Endothelial cell (in vitro differentiated cells): ENCODE measurements at places on chromosomes 7 and 10.

DNA sequence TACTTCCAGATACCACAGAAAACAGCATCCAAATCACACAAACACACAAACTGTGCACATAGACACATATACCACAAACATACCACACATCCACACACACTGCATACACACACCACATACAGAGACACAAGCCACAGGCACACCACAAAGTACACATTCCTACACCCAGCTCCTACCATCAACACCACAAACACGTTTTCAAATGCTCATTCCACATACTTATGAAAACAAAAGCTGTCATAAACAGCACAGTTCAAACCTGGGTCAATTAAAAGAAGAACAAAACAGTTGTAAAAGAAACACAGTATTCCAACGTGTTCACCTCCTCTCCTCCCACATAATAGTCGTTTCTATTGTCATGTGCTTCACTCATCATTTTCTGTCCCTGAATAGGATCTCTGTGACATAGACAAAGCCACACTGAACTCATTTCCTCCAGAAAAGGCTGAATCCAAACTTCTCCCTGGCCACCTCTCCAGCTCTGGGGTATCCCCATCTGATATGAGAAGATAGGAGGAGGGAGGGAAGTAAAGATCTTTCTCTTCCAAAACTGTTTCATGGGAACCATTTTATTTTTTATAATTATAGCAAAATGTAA, 89.2 kb downstream of the CXCL12 start:
- no peak for DNase-seq
- H3K27ac ChIP-seq: no peak overlapping the region
- H3K4me3 ChIP-seq: no peak overlapping the region
- no peaks in the 10 kb centered on the region for H3K4me1 ChIP-seq
- H3K36me3 ChIP-seq: no peaks in the 10 kb centered on the region

- DNase-seq: no peak
- no peak overlapping the region for H3K4me3 ChIP-seq
- H3K4me1 ChIP-seq: peaks cover 3% of the 10 kb centered on the region
- no peaks in the 10 kb centered on the region for H3K36me3 ChIP-seq
- peaks cover 3% of the 10 kb centered on the region for H3K27me3 ChIP-seq
- no peak overlapping the region for H3K27ac ChIP-seq
Observed at GRCh38 chr7:76217942-76218566, 16.4 kb downstream of the SRRM3 start.

- H3K27me3 ChIP-seq: no peaks in the 10 kb centered on the region
- H3K4me3 ChIP-seq: peak overlapping the region; percentile 6
- H3K27ac ChIP-seq: peak overlapping the region; percentile 15
- no peak for DNase-seq
- peaks cover 30% of the 10 kb centered on the region for H3K4me1 ChIP-seq
- H3K36me3 ChIP-seq: peaks cover 28% of the 10 kb centered on the region
Observed at GRCh38 chr10:87913156-87913921, 49.9 kb downstream of the PTEN start.

GRCh38 chr7:150435047-150435389, 15.4 kb upstream of the GIMAP8 start:
- no peaks in the 10 kb centered on the region for H3K4me1 ChIP-seq
- peaks cover 7% of the 10 kb centered on the region for H3K27me3 ChIP-seq

- no peak overlapping the region for H3K4me3 ChIP-seq
- peak overlapping the region; percentile 17 for H3K27ac ChIP-seq
- peaks cover 43% of the 10 kb centered on the region for H3K36me3 ChIP-seq
- no peak for DNase-seq
- H3K27me3 ChIP-seq: peaks cover 3% of the 10 kb centered on the region
Observed at GRCh38 chr10:3774018-3774813, 10.8 kb downstream of the KLF6 start.

GRCh38 chr7:41002741-41003610, 699.9 kb downstream of the INHBA start:
- no peaks in the 10 kb centered on the region for H3K4me1 ChIP-seq
- H3K27me3 ChIP-seq: no peaks in the 10 kb centered on the region

- H3K4me1 ChIP-seq: peaks cover 6% of the 10 kb centered on the region
- no peak for DNase-seq
- H3K36me3 ChIP-seq: no peaks in the 10 kb centered on the region
- H3K27ac ChIP-seq: no peak overlapping the region
- H3K27me3 ChIP-seq: no peaks in the 10 kb centered on the region
Observed at GRCh38 chr10:51569467-51569866, 129.9 kb downstream of the CSTF2T start.

DNA sequence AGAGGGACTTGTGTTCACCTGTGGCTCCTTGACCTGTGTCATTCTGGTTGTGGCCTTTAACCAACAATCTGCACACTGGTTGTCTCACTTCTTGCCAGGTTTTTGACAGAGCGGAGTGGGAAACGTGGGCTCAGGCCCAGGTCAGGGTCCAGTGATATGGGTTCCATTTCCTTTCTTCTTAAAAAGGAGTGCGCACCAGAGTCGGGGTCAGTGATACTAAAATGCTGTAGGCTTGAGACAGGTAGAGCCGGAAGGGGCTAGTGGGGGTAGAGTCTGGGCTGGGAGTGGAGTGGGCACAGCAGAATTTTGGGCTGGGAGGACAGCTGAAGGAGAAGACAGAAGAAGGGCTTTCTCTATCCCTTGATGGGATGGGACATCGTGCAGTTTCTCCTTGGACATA, 61.2 kb downstream of the SH2D4B start:
- DNase-seq: no peak
- H3K4me3 ChIP-seq: no peak overlapping the region
- no peak overlapping the region for H3K27ac ChIP-seq
- no peaks in the 10 kb centered on the region for H3K4me1 ChIP-seq
- no peaks in the 10 kb centered on the region for H3K36me3 ChIP-seq
- peaks cover 6% of the 10 kb centered on the region for H3K27me3 ChIP-seq

- peaks cover 9% of the 10 kb centered on the region for H3K27me3 ChIP-seq
- peaks cover 14% of the 10 kb centered on the region for H3K36me3 ChIP-seq
- peaks cover 48% of the 10 kb centered on the region for H3K4me1 ChIP-seq
- peak overlapping the region; percentile 42 for H3K27ac ChIP-seq
- H3K4me3 ChIP-seq: peak overlapping the region; percentile 97
Observed at GRCh38 chr10:22712211-22712955, 2.0 kb downstream of the PIP4K2A start.

- peak overlapping the region; percentile 97 for H3K4me3 ChIP-seq
- no peak for DNase-seq
- H3K27me3 ChIP-seq: peaks cover 5% of the 10 kb centered on the region
- H3K27ac ChIP-seq: peak overlapping the region; percentile 97
Observed at GRCh38 chr7:12211711-12212485, 804 bp downstream of the TMEM106B start.
